NCI-H187 treated with DMSO at 0.1 percent for 48 hours (cell line): ENCODE measurements at places on chromosomes 4 and X.

- no peak for DNase-seq
Measured at GRCh38 chr4:164731827-164732474, 22.0 kb upstream of the SMIM31 start.

- no peak for DNase-seq
Measured at GRCh38 chr4:162683659-162684370, 482.9 kb downstream of the NAF1 start.

DNA sequence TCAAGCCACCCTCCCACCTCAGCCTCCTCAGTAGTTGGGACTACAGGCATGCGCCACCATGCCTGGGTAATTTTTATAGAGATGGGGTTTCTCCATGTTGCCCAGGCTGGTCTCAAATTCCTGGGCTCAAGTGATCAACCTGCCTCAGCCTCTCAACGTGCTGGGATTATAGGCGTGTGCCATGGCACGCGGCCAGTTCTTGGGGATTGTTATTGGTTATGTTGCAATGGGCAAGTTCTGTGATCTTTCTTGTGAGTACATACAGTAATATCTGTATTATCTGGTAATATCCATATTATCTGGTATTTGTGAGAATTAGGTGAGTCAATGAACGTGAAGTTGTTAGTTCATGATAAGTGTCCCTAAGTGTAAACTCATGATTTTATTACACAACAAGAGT lies 90.3 kb upstream of the TBL1X start:
- no peak for DNase-seq

DNA sequence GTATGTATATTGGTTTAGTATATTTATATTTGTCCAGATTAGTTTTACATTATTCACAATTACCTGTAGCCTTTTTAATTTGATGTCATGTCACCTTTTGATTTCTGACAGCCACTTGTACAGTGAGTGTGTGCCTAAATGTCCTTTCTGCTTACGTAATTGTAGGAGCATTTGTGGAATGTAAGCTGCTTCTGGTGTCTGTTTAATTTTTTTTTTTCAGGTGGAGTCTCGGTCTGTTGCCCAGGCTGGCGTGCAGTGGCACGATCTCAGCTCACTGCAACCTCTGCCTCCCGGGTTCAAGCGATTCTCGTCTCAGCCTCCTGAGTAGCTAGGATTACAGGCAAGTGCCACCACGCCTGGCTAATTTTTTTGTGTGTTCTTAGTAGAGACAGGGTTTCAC lies 91.2 kb upstream of the XAGE2 start:
- no peak for DNase-seq

- DNase-seq, result no peak
Measured at GRCh38 chr4:74450298-74450683, 5.4 kb downstream of the AREG start.

DNA sequence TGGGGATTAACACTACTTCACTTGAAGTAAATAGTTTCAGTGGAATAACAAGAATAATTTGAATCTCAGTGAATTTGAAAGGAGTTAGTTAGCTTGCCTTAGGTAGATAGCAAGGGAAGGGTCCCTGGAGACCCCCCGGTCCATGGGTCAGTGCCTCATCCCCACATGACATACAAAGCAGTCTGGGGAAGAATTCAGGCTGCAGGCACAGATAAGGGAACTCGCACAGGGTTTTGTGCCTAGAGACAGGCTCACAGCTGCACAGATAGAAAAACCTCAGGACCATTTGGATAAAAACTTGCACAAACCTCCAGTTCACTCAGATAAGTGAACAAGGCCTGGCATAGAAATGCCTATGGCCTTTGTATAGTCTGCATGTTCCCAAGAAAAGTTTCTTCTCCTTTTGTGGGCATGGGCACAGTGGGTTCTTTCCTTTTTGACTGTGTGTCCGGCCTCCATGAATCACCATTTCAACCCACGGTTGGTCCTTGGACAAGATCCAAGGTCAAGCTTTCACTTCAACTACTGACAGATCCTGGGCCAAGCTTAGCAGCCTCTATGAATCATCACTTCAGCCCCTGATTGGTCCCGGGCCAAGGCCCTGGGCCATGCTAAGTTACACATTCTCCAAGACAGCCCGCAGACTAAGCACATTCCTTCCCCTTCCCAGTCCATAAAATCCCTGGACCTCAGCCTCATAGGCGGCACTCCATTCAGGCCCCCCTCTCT lies 108.3 kb upstream of the KLHL4 start:
- DNase-seq, result no peak

- DNase-seq, result no peak
Measured at GRCh38 chr4:112882286-112882685, 167.2 kb upstream of the ANK2 start.

- DNase-seq, result no peak
Measured at GRCh38 chrX:78595901-78596502, 63.1 kb downstream of the RTL3 start.

- no peak for DNase-seq
Measured at GRCh38 chr4:1302159-1302558, 12.5 kb downstream of the MAEA start.

DNA sequence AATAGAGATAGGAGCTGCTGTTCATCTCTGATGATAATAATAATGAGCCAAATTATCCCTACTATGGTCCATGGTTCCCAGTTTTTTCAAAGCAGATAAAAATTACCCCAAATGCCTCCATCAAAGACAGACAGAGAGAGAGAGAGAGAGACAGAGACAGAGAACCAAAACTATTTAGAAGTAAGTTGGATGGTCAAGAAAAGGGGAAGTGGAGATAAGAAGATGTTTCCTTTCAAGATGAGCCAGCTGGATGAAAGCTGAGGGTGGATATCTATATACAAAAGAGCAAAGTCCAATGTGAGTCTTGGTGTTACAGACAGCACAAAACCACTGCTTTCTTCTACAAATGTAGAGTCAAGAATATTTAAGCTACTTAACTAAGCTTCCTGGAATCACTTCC lies 173.9 kb downstream of the GRIA3 start:
- no peak for DNase-seq

DNA sequence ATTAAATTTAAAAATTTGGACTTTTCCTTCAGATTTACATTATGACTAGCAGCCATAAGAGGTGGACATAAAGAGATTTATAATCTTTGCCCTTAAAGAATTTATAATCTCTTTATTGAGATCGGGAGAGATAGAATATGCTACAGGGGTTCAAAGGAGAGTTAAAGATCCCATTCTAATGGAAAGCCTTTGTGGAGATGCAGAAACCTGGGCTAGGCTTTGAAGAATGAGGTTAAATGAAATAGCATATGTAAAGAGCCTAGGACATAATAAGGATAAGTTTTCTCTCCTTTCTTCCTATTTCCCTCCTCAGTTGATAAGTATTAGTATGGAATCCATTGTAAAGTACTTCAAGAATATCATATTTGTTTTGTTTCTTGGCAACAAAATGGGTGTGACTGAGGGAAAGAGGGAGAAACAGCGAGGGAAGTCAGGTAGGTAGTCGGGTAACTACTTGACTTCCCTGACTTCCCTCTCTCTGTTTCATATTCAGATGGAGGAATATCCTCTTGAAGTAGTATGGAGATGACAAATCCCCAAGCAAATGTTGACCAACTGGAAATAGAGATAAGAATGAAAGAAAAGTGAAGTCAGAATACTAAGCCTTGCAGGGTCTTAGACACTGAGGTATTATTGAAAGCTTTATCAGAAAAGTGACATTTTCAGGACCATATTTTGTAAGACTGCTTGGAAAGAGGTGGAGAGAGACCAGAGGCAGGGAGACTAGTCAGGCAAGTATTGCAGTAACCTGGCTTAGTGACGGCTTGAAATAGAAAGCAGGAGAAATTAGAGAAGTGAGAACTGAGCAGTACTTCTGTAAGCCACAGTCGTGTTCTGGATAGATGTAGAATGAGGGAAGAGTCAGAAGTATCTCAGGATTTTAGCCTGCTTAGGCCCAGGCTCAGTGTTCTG lies 82.9 kb downstream of the PDLIM5 start:
- DNase-seq, result no peak

DNA sequence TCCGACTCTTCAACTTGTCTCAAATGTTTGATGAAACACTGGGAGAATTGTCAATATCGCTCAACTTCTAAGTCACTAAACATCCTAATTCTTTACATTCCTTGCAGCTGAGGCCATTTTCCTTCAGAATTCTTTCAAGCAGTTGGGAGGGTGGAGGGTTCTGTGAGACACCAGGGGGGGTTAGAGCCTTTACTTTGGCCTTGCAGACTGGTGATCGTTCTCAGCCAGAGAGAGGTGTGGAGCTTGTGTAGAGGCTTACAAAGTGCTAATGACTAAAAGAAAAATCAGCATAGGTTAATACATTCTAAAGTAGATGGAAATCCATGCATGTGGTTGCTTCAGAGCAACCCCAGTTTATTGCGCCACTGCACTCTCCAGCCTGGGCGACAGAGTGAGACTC lies 21.3 kb upstream of the SOX3 start:
- no peak for DNase-seq

DNA sequence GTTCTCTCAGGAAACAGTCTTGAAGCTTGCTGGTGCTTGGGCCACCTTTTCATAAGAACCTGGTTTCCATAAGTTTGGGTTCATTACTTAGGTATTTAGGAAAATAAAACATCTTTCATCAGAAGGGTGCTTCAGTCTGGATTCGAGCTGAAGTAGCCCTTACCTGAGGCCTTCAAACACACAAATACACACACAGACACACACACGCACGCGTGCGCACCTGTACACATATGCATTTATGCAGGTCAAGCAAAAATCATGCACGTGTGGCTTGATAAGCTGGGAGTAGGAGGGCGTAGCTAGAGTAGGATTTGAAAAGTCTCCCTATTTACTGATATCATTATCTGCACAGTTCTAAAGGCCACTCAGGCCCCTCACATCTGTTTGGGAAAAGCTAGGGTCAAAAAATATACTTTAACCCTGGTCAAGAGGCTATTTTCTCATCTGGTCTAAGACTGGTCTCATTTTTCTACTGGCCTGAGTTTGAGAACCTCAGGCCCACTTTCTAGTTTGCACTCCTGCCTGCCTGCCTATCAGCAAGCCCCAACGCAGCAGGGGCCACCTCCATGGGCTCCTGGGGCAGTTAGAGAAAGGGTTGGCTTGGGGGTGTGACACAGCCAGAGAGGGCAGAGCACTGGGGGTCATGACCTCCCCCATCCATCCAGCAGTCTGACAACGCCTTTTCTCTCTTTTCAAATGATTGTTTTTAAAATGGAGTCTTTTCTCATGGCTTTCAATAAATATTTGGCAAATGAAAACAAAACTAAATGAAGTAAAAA lies 64.3 kb downstream of the RASL11B start:
- DNase-seq, result no peak

- no peak for DNase-seq
Measured at GRCh38 chr4:86633854-86634253, 39.7 kb downstream of the PTPN13 start.

DNA sequence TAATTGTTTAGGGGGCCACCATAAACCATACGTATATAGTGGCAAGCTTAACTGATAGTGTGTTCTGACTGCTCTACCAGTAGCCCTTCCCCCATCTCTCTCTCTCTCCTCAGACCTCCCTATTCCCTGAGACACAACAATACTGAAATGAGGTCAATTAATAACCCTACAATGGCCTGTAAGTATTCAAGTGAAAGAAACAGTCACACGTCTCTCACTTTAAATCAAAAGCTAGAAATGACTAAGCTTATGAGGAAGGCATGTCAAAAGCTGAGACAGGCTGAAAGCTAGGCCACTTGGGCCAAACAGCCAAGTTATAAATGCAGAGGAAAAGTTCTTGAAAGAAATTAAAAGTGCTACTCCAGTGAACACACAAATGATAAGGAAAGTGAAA lies 78.0 kb downstream of the PRDM5 start:
- no peak for DNase-seq

DNA sequence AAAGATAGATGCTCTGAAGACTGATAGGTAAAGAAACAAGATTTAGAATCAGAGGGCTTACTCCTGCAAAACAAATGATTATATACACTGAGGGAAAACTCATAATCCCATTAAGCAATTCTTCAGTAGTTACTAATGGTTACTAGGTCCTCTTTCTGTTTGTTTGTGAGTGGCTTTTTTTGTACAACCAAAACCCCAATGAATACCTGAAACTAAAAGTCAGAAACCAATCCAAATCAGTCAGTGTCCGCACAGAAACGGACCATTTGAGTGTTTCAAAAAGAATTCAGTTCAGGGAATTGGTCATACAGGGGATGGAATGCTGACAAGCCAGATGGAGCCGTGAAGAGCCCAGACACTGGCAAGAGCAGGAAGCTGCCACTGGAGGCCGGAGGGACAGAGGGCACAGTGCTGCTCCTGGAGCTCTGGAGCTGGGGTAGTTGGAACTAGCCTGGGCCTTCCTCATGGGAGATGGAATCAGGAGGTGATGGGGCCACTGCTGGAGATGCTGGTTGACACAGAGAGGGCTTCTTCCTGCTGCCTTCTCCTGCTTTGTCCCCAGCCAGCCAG lies 31.9 kb downstream of the SETD7 start:
- DNase-seq, result no peak

DNA sequence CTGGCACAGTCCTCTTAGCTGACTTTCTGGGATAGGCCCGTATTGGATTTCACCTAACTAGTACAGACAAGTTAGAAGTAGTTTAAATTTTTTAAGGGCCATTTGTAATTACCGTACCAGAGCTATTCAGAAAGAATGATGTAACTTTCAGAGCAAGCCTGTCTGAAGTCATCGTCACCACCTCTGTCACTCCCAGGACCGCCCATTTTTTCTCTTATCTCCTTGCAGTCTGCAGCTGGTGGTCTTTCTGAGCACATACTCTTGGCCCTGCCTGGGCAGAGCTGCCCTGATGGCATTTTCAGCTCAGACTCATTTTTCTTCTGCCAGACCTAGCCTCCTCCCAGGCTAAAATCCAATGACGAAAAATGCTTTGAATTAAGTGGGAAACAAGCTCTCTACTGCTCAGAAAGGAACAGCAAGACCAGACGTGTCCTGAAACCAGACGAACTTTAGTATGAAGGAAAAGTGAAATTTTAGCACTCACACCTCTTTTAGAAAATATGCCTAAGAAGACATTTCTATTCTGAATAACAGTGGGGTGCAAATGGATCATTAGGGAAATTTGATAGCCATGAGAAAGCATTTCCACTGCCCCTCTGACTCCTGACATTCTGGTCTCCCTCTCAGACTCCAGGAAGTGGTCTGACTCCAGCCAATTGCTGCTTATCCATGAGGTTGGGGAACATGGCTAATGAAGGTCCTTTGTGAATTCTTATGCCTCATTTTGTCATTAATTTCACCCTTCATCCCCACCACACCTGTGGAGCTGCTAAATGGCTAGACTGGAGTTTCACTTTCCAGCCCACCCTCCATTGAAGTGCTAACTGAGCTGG lies 162.4 kb upstream of the GYPA start:
- no peak for DNase-seq

DNA sequence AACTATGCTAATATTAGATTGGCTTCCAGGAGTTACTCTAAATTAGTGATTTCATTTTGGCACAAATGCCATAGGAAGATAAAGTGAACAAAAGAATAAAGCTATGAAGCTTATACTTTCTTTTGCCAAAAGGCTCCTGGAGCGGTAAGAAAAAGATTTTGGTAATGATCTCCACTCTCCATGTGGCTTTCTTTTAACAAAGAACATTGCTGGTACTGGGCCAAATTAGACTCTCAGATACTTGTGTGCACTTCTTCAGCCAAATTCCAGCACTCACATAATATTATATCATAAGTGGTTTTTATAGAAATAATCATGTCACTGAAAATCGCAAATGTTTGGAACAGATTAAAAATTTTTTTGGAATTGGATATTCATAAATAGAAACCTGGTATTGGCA lies 142.4 kb upstream of the FGF13 start:
- no peak for DNase-seq

- no peak for DNase-seq
Measured at GRCh38 chr4:180059216-180059881, 2183.9 kb upstream of the TENM3 start.
